ENCODE measurements at places on chromosomes 3 and 15. TPM values are rescaled to one million over a fixed set of nuclear protein-coding genes. Genes with fewer than 3 reads are reported as not detected.
A peak's percentile ranks its signal among the peaks of the same experiment; 100 is the strongest.

DNA sequence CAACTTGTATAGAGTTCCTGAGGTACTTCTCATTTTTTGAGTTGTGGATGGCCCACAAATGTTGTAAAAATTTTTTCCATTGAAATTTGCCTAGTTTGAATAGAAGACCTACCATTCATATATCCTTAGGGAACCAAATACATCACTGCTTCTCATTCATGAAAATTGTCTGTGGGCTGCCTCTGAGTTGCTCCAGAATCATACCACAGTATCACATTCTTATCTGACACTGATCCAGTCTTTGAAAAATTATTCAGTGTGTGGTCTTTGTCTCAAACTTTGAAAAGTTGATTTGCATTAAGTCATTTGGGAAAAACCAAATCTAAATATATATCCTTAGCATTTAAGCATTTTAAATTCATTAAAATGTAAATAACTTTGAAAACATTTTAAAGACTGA is 321.1 kb downstream of the LSAMP start:
- no peaks in the 10 kb centered on the region for H3K36me3 ChIP-seq
- no peak overlapping the region for H3K27ac ChIP-seq
- DNase-seq, result no peak
- no peaks in the 10 kb centered on the region for H3K4me1 ChIP-seq

- H3K36me3 ChIP-seq, result peaks cover 8% of the 10 kb centered on the region
- H3K27me3 ChIP-seq, result no peaks in the 10 kb centered on the region
- no peak overlapping the region for H3K27ac ChIP-seq
- no peaks in the 10 kb centered on the region for H3K4me1 ChIP-seq
These were observed 54.5 kb downstream of the SEC22A start for GRCh38 chr3:123256256-123256655.

GRCh38 chr3:61628636-61629035 is 67.3 kb downstream of the PTPRG start:
- H3K36me3 ChIP-seq, result no peaks in the 10 kb centered on the region
- no peak overlapping the region for H3K4me3 ChIP-seq
- H3K27ac ChIP-seq, result no peak overlapping the region
- H3K27me3 ChIP-seq, result peaks cover 3% of the 10 kb centered on the region

GRCh38 chr3:165444745-165445144 is 248.6 kb upstream of the SLITRK3 start:
- no peaks in the 10 kb centered on the region for H3K4me1 ChIP-seq
- no peaks in the 10 kb centered on the region for H3K36me3 ChIP-seq
- no peaks in the 10 kb centered on the region for H3K27me3 ChIP-seq
- DNase-seq, result no peak

DNA sequence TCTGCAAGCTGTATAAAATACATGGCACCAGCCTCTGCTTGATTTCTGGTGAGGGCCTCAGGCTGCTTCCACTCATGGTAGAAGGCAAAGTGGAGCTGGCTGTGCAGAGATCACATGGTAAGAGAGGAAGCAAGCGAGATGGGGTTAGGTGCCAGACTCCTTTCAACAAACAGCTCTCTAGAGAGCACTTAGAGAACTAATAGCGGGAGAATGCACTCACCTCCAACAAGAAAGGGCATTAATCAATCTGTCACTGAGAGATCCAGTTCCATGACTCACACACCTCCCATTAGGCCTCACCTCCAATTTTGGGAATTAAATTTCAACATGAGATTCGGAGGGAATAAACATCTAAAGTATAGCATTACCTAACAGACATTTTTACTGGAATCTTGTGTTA is 644.1 kb upstream of the ARRDC4 start:
- DNase-seq, result no peak
- H3K36me3 ChIP-seq, result no peaks in the 10 kb centered on the region
- H3K4me1 ChIP-seq, result no peaks in the 10 kb centered on the region

GRCh38 chr15:92392462-92392861 is 1.2 kb upstream of the ST8SIA2 start:
- no peak overlapping the region for H3K4me3 ChIP-seq
- no peak for DNase-seq
- no peak overlapping the region for H3K27ac ChIP-seq
- no peaks in the 10 kb centered on the region for H3K36me3 ChIP-seq
- peaks cover 4% of the 10 kb centered on the region for H3K4me1 ChIP-seq

DNA sequence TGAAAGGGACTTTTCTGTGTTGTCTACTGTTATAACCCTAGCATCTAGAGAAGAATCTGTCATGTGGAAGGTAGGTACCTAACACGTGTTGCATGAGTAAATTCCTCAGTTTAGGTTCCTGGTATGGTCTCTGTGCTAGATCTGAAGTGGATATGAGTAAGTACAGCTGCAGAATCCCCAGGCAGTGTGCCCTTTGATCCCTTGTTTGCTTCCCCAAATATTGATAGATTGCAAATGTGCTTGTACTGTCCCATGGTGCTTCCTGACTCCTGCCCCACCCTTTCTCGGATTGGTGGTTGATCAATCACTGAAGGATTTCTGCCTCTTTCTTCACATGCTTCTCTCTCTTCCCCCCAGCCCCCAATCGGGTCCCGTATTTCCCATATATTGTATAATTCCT is 450.4 kb downstream of the UNC13C start:
- H3K4me3 ChIP-seq, result no peak overlapping the region
- DNase-seq, result no peak
- H3K4me1 ChIP-seq, result no peaks in the 10 kb centered on the region
- no peaks in the 10 kb centered on the region for H3K36me3 ChIP-seq
- no peak overlapping the region for H3K27ac ChIP-seq

GRCh38 chr3:37037352-37037751 is 44.0 kb downstream of the MLH1 start:
- no peak overlapping the region for H3K27ac ChIP-seq
- DNase-seq, result no peak
- no peaks in the 10 kb centered on the region for H3K4me1 ChIP-seq
- no peak overlapping the region for H3K4me3 ChIP-seq
- peaks cover 73% of the 10 kb centered on the region for H3K36me3 ChIP-seq

DNA sequence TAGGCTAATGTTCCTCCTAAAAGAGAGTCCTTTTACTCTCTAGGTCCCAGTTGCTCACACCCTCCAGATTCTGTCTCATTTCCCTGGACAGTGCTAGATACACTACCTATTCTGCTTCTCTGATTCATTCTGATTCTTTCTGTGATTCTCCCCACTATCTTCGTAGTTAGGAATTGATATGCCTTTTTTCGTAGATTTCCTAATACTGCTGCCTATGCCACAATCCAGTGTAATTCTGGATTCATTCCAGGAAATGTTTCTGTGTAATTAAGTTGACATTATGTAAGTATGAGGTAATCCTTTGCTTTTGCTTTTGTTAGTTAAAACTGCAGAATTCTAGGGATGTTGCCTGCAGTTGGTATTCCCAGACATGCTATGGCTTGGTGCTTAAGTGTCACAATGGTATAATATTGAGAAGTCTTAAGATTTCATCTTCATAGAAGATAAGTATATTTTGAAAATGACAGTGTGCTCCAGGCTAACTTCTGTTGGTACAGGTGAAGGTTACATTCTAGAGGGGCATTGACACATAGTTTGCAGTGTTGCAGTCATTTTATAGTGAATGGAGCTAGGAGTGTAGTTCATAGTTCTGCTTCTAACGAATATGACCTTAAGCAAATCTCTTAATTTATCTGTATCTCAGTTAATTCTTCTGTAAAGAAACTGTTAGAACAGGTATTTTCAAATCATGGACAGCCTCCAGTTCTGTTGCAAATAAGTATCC is 54.3 kb downstream of the RIOX2 start:
- no peak overlapping the region for H3K27ac ChIP-seq
- H3K27me3 ChIP-seq, result no peaks in the 10 kb centered on the region
- H3K4me1 ChIP-seq, result peaks cover 4% of the 10 kb centered on the region
- DNase-seq, result no peak

GRCh38 chr3:157692468-157692867 is 189.3 kb upstream of the VEPH1 start:
- DNase-seq, result no peak
- no peaks in the 10 kb centered on the region for H3K4me1 ChIP-seq
- H3K27ac ChIP-seq, result no peak overlapping the region
- no peak overlapping the region for H3K4me3 ChIP-seq
- H3K36me3 ChIP-seq, result no peaks in the 10 kb centered on the region

DNA sequence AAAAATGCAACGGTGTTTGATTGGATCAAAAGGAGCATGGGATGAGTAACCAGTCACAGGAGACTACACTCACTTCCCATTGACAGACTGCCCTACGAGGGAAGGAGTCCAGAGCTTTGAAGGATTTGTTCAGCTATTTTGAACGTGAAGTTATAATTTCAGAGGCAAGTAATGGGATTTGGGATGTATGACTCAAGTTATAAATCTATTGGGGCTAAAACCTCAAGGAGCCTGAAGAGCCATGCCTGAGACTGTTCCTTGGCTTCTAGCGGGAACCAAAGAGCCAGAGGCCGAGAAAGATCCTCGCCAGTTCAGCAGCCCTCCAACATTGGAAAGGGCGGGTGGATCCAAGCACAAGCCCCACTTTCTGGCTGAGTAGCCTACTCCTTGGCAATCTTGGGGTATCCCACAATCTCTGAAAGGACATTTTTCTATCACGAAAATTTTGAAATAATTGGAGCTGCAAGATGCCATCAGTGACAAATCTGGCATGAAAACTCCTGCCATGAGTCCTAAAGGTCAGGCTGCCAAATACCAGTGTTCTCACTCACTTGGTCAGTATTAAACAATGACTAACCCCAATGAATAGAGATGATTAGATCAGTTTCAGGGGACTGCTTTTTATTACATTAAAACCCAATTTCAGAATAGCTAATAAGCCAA is 48.6 kb upstream of the SLCO2A1 start:
- H3K4me1 ChIP-seq, result no peaks in the 10 kb centered on the region
- H3K4me3 ChIP-seq, result no peak overlapping the region
- H3K36me3 ChIP-seq, result no peaks in the 10 kb centered on the region
- no peak for DNase-seq
- no peaks in the 10 kb centered on the region for H3K27me3 ChIP-seq

GRCh38 chr15:41024885-41025284 is 71.6 kb downstream of the CHAC1 start:
- H3K36me3 ChIP-seq, result peaks cover 17% of the 10 kb centered on the region
- DNase-seq, result no peak
- no peaks in the 10 kb centered on the region for H3K27me3 ChIP-seq
- H3K4me1 ChIP-seq, result no peaks in the 10 kb centered on the region
- H3K4me3 ChIP-seq, result no peak overlapping the region

- H3K36me3 ChIP-seq, result peaks cover 2% of the 10 kb centered on the region
- DNase-seq, result no peak
- peak overlapping the region; percentile 26 for H3K27ac ChIP-seq
- H3K4me1 ChIP-seq, result no peaks in the 10 kb centered on the region
These were observed 38.1 kb upstream of the SFMBT1 start for GRCh38 chr3:53083949-53084309.

The HDC gene
- total RNA-seq, result not detected

All from activated CD8-positive, alpha-beta T cell treated with anti-CD3 and anti-CD28 coated beads for 36 hours (primary cell).